ENCODE measurements at places on chromosomes 2 and 18.

- DNase-seq: no peak
Observed at GRCh38 chr18:5513947-5514346, 29.9 kb downstream of the EPB41L3 start.

DNA sequence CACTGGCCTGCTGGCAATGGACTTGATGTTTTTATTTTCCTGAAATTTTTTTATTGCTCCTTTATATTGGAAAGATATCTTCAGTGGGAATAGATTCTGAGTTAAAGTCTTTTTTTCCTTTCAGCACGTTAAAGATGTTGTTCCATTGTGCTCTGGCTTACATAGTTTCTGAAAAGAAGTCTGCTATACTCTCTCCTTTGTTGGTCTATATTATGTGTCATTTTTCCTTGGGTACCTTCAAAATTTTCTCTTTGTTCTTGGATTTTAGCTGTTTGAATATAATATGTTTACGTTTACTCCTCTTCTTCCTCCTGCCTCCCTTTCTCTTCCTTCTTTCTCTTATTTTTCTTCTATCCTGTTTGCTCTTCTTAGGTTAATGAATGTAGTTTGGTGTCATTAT, 105.5 kb downstream of the CAPN13 start:
- no peak for DNase-seq

GRCh38 chr2:180002198-180002770, 4.8 kb downstream of the CWC22 start:
- no peak for DNase-seq

- no peak for DNase-seq
Observed at GRCh38 chr18:1147730-1148129, 243.1 kb downstream of the ADCYAP1 start.

DNA sequence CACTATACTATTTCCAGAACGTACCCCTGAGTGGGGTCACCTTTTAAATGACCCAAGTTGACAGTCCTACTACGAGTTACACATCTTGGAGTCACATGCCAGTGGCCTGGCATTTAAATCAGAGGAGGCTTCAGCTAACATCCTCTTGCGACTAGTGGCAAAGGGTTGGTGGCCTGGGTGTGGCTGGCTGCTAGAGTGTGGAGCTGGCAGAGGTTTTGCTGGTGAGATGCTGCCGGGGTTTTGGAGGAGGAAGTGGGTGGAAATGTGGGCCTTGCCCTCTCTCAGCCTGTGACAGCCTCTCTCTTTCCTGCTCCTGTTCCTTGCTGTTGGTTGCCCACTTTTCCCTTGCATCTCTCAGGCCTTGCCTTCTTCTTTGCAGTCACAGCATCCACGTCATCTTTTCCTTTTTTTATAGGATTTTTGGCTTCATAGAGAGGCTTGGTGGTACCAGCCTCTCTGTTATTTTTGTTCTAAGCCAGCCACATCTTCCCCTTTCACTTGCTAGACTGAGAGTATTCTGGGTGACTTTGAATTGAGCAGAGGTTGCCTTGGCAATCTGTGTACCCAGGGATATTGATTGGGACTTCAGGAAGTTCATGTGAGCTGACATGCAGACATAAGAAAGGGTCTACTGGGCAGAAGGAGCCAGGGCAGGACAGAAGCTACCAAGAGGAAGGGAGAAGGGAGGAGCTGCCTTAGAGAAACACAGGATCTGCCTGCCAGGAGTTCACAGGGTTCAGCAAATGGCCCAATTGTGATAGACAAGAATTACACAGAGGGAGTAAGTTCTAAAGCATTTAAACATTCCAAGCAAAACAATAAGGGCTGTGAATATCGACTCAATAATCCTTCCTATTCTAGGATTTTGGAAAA, 55.4 kb downstream of the CDC42EP3 start:
- no peak for DNase-seq
